A549 treated with Hydrocortisone at 1 μM for 4 hours (cell line): ENCODE measurements at places on chromosomes 7 and 10. TPM values are rescaled to one million over a fixed set of nuclear protein-coding genes. Genes with fewer than 3 reads are reported as not detected.

ZC3HAV1L gene
- 3.1 to 8.6 TPM (median 6.5 TPM) in 5 replicates for total RNA-seq

CDK14 gene
- total RNA-seq = 0.07 to 0.42 TPM (median 0.21 TPM) in 5 replicates

EVX1 gene
- 0.07 to 0.22 TPM (median 0.13 TPM) in 5 replicates for total RNA-seq

AKR1D1 gene
- total RNA-seq = not detected in 5 replicates

TSPAN33 gene
- total RNA-seq = 5.5 to 6.4 TPM (median 5.7 TPM) in 5 replicates

ANXA8L1 gene
- total RNA-seq = 94.4 to 128 TPM (median 105 TPM) in 5 replicates

KCTD7 gene
- total RNA-seq = 4.7 to 6.9 TPM (median 6.3 TPM) in 5 replicates

CNNM1 gene
- total RNA-seq = 21.9 to 28.6 TPM (median 26.2 TPM) in 5 replicates

SLC16A12 gene
- 0.43 to 0.89 TPM (median 0.55 TPM) in 5 replicates for total RNA-seq

NACAD gene
- 0.22 to 0.37 TPM (median 0.31 TPM) in 5 replicates for total RNA-seq

GRID2IP gene
- 0.02 TPM in 1 of 5 replicates, not detected in the others for total RNA-seq

C10orf143 gene
- total RNA-seq = 0.39 to 0.76 TPM (median 0.61 TPM) in 5 replicates

CABCOCO1 gene
- total RNA-seq = 0.13 to 0.79 TPM (median 0.14 TPM) in 5 replicates

DTX2 gene
- 25.3 to 33.9 TPM (median 30.2 TPM) in 5 replicates for total RNA-seq

PIK3AP1 gene
- total RNA-seq = 0.54 to 0.86 TPM (median 0.67 TPM) in 5 replicates

SFTPA1 gene
- total RNA-seq = not detected in 5 replicates

CAV2 gene
- total RNA-seq = 153 to 198 TPM (median 178 TPM) in 5 replicates

SPDYE1 gene
- total RNA-seq = not detected in 5 replicates

PNLIP gene
- 0.07 to 0.09 TPM in 2 of 5 replicates, not detected in the others for total RNA-seq

AKR1C1 gene
- total RNA-seq = 433 to 601 TPM (median 576 TPM) in 5 replicates

ASB4 gene
- total RNA-seq = 0.20 to 0.45 TPM (median 0.26 TPM) in 5 replicates

HECW1 gene
- 14.4 to 18.0 TPM (median 17.1 TPM) in 5 replicates for total RNA-seq

NME8 gene
- not detected in 5 replicates for total RNA-seq

RELN gene
- total RNA-seq = 0.01 to 0.15 TPM (median 0.01 TPM) in 4 of 5 replicates, not detected in the other
